ENCODE measurements at places on chromosomes 6 and 20.

GRCh38 chr20:33825340-33826269 lies 14.5 kb downstream of the CHMP4B start:
- peaks cover 85% of the 10 kb centered on the region for H3K4me1 ChIP-seq
- H3K27ac ChIP-seq = no peak overlapping the region
- no peaks in the 10 kb centered on the region for H3K36me3 ChIP-seq
- no peak for DNase-seq
- no peaks in the 10 kb centered on the region for H3K27me3 ChIP-seq
- no peak overlapping the region for H3K4me3 ChIP-seq

- H3K27me3 ChIP-seq = no peaks in the 10 kb centered on the region
- no peaks in the 10 kb centered on the region for H3K36me3 ChIP-seq
- no peaks in the 10 kb centered on the region for H3K4me1 ChIP-seq
- DNase-seq = no peak
These were observed 71.0 kb downstream of the PLAGL1 start for GRCh38 chr6:143936778-143937667.

- H3K27me3 ChIP-seq = no peaks in the 10 kb centered on the region
- H3K4me1 ChIP-seq = no peaks in the 10 kb centered on the region
- DNase-seq = no peak
- H3K36me3 ChIP-seq = no peaks in the 10 kb centered on the region
- no peak overlapping the region for H3K4me3 ChIP-seq
- H3K27ac ChIP-seq = no peak overlapping the region
These were observed 10.9 kb downstream of the IL20RA start for GRCh38 chr6:137033828-137034227.

GRCh38 chr6:390914-391558 lies 516 bp upstream of the IRF4 start:
- DNase-seq = no peak
- peak overlapping the region; percentile 57 for H3K4me3 ChIP-seq
- peaks cover 22% of the 10 kb centered on the region for H3K27me3 ChIP-seq
- H3K27ac ChIP-seq = no peak overlapping the region

GRCh38 chr6:14533446-14533845 lies 415.9 kb downstream of the CD83 start:
- H3K4me1 ChIP-seq = no peaks in the 10 kb centered on the region
- H3K27me3 ChIP-seq = no peaks in the 10 kb centered on the region
- no peak for DNase-seq

DNA sequence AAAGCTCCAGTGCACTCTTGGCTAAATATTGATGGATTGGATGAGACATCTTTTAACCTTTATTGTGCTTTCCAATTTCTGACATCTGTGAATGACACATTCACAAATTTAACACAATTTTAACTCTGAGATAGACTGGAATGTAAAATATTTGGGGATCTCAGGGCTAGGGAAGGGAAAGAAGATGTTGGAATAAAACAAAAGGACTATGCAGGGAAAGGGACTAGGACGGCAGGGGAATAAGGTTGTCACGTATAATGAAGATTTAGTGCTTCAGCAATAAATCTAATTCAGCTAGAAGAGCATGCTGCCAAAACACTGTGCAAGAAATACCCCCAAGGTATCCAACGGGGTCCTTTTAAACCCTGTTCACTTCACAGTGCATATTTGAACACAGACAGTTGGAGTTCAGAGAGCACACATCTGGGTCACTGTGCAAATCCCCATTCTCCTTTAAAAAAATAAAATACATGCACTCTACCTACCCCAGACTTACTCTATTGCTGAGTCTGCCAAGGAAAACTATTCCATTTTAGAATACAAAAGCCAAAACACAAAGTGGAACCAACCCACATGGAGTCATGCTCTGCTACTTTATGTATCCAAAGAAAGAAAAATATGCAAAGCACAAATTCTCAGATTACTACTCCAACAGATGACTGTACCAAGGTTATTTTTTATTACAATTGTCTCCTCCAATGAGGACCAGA lies 151.0 kb upstream of the RSPO3 start:
- DNase-seq = no peak
- H3K4me3 ChIP-seq = no peak overlapping the region
- H3K27me3 ChIP-seq = no peaks in the 10 kb centered on the region
- no peaks in the 10 kb centered on the region for H3K36me3 ChIP-seq
- no peaks in the 10 kb centered on the region for H3K4me1 ChIP-seq
- H3K27ac ChIP-seq = no peak overlapping the region
